ENCODE measurements at places on chromosomes 16 and 17.

- no peak for DNase-seq
Observed at GRCh38 chr16:73190688-73191659, 143.0 kb upstream of the ZFHX3 start.

GRCh38 chr16:70805380-70805779, 4.4 kb upstream of the VAC14 start:
- no peak for DNase-seq

GRCh38 chr16:73371584-73372319, 323.8 kb upstream of the ZFHX3 start:
- DNase-seq = no peak

DNA sequence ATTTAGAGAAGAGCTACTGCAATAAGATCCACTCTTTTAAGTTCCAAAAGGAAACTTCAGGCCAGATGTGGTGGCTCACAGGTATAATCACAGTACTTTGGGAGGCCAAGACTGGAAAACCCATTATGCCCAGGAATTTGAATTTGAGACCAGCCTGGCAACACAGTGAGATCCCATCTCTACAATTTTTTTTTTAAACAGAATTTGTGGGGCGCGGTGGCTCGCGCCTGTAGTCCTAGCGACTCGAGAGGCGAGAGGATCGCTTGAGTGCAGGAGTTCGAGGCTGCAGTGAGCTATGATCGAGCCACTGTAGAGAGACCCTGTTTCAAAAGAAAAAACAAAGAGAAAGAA, 793 bp downstream of the COG7 start:
- no peak for DNase-seq
